ENCODE measurements at places on chromosomes 13 and 19.

GRCh38 chr19:43966079-43966694, 15.2 kb downstream of the ZNF221 start:
- H3K4me3 ChIP-seq: no peak overlapping the region
- DNase-seq: no peak
- peaks cover 52% of the 10 kb centered on the region for H3K36me3 ChIP-seq
- no peak overlapping the region for H3K27ac ChIP-seq

GRCh38 chr19:43776286-43776685, 4.5 kb downstream of the KCNN4 start:
- no peak overlapping the region for H3K4me3 ChIP-seq
- peaks cover 4% of the 10 kb centered on the region for H3K4me1 ChIP-seq
- H3K27me3 ChIP-seq: no peaks in the 10 kb centered on the region
- H3K36me3 ChIP-seq: no peaks in the 10 kb centered on the region
- no peak overlapping the region for H3K27ac ChIP-seq

DNA sequence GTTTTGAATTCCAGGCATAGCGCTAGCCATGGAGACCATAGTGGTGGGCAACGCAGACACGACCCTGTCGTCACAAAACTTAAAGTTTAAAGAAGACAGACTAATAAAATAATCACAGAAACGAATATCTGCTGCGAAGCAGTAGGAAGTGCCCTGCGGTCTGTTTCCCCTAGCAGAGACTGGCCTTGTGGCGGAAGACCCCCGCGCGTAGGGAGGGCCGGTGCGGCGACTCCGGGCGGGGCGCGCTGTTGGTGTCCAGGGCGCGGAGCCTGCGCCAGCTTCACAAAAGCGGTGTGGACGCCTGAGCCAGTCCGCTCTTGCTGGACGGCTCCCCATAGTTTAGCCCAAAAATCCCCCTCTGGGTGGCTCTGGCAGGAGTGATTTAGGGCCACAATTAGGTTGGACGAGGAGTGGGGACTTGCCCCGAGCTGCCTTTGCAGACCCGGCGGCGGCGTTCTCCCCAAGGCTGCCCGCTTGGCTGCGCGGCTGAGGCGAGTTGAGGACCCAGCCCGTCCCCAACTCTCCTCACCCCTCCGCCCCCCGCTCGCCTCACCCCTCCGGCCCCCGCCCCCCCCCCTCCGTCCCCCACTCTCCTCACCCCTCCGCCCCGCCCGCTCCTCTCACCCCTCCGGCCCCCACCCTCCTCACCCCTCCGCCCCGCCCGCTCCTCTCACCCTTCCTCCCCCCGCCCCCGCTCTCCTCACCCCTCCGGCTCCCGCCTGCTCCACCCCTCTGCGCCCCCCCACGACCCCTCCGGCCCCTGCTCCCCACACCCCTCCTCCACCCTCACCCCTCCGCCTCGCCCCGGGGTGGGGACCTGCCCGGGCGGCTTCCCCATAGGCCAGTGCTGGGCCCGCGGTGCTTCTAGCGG, 14.2 kb upstream of the LATS2 start:
- H3K27ac ChIP-seq: peak overlapping the region; percentile 51
- DNase-seq: peak; percentile 58
- H3K4me3 ChIP-seq: peak overlapping the region; percentile 35
- no peaks in the 10 kb centered on the region for H3K27me3 ChIP-seq
- H3K4me1 ChIP-seq: no peaks in the 10 kb centered on the region
- H3K36me3 ChIP-seq: no peaks in the 10 kb centered on the region

- no peak overlapping the region for H3K4me3 ChIP-seq
- peak overlapping the region; percentile 57 for H3K27ac ChIP-seq
- H3K4me1 ChIP-seq: no peaks in the 10 kb centered on the region
- peak; percentile 76 for DNase-seq
- no peaks in the 10 kb centered on the region for H3K36me3 ChIP-seq
- no peaks in the 10 kb centered on the region for H3K27me3 ChIP-seq
Observed at GRCh38 chr19:869245-870177, 10.0 kb downstream of the CFD start.

DNA sequence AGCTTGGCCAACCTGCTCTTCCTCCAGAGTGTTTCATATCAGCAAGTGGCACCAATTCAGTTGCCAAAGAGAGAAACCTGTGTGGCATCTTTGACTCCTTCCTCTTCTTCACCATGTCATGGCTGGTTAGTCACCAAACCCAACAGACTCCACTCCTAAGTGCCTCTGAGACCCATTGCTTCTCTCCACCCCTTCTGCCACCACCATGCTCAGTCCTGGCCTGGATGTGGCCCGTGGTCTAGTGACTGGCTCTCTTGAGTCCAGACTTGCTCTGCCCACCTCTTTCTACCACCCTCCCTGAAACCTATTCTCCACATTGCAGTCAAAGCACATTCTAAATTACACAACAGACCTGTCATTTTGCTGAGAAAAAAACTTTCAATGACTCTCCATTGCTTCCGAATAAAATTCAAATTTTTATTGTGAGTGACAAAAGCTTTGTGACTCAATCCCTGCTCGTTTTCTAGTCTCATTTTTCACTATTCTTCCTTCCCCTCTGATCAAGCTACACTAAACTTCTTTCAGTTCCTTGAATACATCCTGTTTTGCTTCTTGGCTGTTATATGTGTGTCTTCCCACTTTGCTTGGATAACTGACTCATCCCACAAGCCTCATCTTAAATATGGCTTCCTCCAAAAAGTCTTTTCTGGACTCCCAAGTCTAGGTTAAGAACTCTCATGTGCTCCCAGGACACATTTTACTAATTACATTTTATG, 12.0 kb upstream of the TNFSF11 start:
- H3K36me3 ChIP-seq: no peaks in the 10 kb centered on the region
- H3K4me3 ChIP-seq: no peak overlapping the region
- H3K27ac ChIP-seq: peak overlapping the region; percentile 22
- no peak for DNase-seq

DNA sequence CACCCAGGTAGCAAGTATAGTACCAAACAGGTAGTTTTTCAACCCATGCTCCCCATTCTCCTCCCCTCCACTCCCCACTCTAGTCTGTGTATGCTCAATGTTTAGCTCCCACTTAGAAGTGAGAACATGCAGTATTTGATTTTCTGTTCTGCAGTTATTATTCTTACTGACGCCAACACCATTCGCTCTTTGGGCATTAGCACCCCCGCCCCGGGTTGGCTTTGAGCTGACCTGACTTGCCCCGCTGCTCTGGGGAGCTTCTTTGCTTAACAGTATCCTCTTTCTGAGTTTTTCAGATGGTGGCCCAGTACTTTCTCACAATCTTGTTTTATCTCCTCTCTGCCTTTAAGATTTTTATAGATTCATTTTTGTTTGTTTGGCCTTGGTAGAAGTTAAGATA, 138.7 kb downstream of the CRYL1 start:
- no peaks in the 10 kb centered on the region for H3K27me3 ChIP-seq
- no peak for DNase-seq
- no peak overlapping the region for H3K27ac ChIP-seq
- H3K4me3 ChIP-seq: no peak overlapping the region
- H3K36me3 ChIP-seq: no peaks in the 10 kb centered on the region

DNA sequence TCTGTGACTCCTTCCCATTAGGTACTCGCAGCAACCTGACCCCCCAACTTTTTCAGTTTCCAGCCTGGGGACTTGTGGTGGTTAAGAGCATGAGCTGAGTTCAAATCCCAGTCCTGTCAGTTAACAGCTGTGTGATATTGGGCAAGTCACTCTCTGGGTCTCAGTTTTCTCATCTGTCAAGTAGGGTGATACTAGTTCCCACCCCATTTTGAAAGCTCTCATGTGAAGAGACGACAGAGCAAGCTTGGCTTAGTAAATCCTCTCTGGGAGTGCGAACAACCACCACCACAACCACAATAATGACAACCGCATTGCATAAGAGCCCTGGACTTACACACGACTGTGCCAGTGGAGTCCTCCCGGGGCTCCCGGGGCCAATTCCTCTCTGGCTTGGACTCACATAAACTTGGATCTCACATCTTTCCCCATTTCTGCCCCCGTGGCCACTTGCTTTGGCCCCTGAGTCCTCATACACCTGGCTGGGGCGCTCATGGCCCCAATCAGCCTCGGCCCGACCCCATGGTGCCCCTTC, 454 bp downstream of the BLVRB start:
- DNase-seq: no peak
- peaks cover 26% of the 10 kb centered on the region for H3K4me1 ChIP-seq

GRCh38 chr13:75316427-75316826, 165.5 kb downstream of the TBC1D4 start:
- no peak overlapping the region for H3K27ac ChIP-seq
- H3K27me3 ChIP-seq: no peaks in the 10 kb centered on the region
- H3K4me1 ChIP-seq: no peaks in the 10 kb centered on the region
- H3K36me3 ChIP-seq: no peaks in the 10 kb centered on the region
- H3K4me3 ChIP-seq: no peak overlapping the region

GRCh38 chr19:55041627-55042343, 3.7 kb upstream of the GP6 start:
- H3K27me3 ChIP-seq: no peaks in the 10 kb centered on the region
- H3K36me3 ChIP-seq: no peaks in the 10 kb centered on the region
- H3K4me3 ChIP-seq: no peak overlapping the region
- no peak for DNase-seq
- H3K4me1 ChIP-seq: no peaks in the 10 kb centered on the region

DNA sequence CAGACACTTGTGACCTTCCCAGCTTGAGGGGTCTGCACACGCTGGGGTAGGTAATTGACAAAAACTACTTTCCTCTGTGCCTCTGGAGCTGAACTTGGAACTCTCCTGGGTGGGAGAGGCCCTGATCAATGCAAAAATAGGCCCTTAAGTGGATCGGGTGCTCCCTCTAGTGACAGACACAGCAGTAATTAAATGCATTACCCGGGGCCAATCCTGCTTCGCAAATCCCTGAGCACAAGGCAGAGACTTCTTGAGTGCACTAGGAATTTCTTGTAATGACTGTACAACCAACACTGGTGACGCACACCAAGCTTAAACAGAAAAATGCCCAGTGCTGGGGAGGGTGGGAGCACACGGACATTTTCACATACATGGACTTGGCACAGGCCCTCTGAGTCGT, 10.6 kb upstream of the UBE2S start:
- H3K4me3 ChIP-seq: no peak overlapping the region
- H3K36me3 ChIP-seq: no peaks in the 10 kb centered on the region
- no peak for DNase-seq
- no peaks in the 10 kb centered on the region for H3K4me1 ChIP-seq
- no peaks in the 10 kb centered on the region for H3K27me3 ChIP-seq

DNA sequence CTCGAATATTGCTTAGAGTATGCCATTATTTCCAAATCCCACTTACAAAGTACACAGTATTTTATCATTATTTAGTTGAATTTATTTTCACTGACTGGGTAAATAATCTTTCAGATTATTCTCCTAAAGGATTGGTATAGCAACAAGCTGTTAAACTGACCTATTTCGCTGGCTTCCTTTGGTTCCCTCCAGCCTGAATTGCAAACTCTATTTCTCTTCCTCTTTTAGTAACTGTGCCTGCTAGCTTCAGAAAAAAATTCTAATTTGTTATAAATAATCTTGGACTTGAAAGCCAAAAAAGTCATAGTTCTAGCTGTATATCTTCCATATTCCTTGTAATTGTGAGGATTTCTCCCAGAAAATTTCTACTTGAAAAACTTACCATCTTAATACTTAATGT, 15.0 kb upstream of the CCNA1 start:
- DNase-seq: no peak
- no peak overlapping the region for H3K27ac ChIP-seq
- H3K36me3 ChIP-seq: no peaks in the 10 kb centered on the region
- H3K27me3 ChIP-seq: no peaks in the 10 kb centered on the region

DNA sequence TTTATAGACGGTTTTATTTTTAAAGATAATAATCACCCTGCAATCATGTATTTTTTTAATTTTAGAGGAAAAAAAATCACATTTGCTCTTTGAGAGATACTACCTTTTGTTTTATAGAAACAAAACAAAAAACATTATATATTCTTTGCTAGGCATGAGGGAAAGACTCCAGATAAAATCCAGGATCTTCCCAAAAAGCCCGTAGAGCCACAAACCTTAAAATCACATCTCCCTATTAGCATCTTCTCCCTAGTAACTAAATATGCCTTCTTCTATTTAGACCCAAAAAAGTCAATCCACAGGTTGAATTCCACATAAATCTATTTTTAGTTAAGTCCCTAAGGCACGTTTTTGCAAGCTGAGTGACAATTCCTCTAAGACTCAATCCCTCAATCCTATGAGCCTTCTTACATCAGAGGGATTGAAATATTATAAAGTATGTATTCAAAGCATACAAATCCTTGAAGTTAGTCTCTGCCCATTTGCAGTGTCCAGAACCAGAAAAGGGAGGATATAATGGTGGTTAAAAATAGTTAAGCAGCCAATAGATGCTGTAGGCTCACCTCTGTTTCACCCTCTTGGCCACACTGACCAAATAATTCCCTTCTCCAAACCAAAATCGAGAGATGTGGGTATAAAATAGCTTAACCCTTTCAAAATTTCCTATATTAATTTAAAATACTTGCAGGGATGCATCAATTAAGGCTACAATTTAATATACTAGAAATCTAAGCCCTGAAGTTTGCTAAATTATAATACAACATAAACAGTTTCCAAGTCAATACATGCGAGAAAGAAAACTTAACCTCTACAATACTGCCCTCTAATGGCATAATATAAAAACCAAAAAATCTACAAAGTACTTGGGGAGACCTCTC, 64.0 kb downstream of the SERP2 start:
- H3K4me1 ChIP-seq: no peaks in the 10 kb centered on the region
- DNase-seq: no peak
- peak overlapping the region; percentile 47 for H3K4me3 ChIP-seq
- H3K27ac ChIP-seq: peak overlapping the region; percentile 92
- H3K27me3 ChIP-seq: no peaks in the 10 kb centered on the region
- peaks cover 22% of the 10 kb centered on the region for H3K36me3 ChIP-seq

Measured in Peyer's patch (tissue), 4 donors.